Stimulated activated naive CD8-positive, alpha-beta T cell treated with anti-CD3 and anti-CD28 coated beads, Interleukin-15, Interleukin-2, amounts not matched to agents 100 U/mL and 50 U/mL, for 24 hours (primary cell): ENCODE measurements at places on chromosomes 4 and X.

- no peak for DNase-seq
Observed at GRCh38 chr4:167509551-167509950, 275.3 kb upstream of the SPOCK3 start.

- DNase-seq = no peak
Observed at GRCh38 chr4:94455081-94455480, 3.3 kb downstream of the PDLIM5 start.

- no peak for DNase-seq
Observed at GRCh38 chr4:138669479-138670315, 345.9 kb upstream of the NOCT start.

GRCh38 chr4:184987493-184988031 lies 30.7 kb upstream of the HELT start:
- no peak for DNase-seq

- DNase-seq = no peak
Observed at GRCh38 chr4:106809076-106809475, 227.0 kb downstream of the DKK2 start.

- no peak for DNase-seq
Observed at GRCh38 chrX:124344246-124344645, 2.1 kb upstream of the SH2D1A start.

- DNase-seq = no peak
Observed at GRCh38 chrX:45274576-45274975, 73.9 kb upstream of the DIPK2B start.

- no peak for DNase-seq
Observed at GRCh38 chrX:115023139-115023538, 5.7 kb upstream of the IL13RA2 start.
